ENCODE measurements at places on chromosomes 16 and 17.

GRCh38 chr16:82756283-82756599, 129.5 kb downstream of the CDH13 start:
- no peak for DNase-seq

GRCh38 chr17:28744972-28745785, 1.4 kb downstream of the TRAF4 start:
- DNase-seq, result no peak

- DNase-seq, result no peak
These were observed 12.8 kb upstream of the FAM83G start for GRCh38 chr17:19017401-19017800.

DNA sequence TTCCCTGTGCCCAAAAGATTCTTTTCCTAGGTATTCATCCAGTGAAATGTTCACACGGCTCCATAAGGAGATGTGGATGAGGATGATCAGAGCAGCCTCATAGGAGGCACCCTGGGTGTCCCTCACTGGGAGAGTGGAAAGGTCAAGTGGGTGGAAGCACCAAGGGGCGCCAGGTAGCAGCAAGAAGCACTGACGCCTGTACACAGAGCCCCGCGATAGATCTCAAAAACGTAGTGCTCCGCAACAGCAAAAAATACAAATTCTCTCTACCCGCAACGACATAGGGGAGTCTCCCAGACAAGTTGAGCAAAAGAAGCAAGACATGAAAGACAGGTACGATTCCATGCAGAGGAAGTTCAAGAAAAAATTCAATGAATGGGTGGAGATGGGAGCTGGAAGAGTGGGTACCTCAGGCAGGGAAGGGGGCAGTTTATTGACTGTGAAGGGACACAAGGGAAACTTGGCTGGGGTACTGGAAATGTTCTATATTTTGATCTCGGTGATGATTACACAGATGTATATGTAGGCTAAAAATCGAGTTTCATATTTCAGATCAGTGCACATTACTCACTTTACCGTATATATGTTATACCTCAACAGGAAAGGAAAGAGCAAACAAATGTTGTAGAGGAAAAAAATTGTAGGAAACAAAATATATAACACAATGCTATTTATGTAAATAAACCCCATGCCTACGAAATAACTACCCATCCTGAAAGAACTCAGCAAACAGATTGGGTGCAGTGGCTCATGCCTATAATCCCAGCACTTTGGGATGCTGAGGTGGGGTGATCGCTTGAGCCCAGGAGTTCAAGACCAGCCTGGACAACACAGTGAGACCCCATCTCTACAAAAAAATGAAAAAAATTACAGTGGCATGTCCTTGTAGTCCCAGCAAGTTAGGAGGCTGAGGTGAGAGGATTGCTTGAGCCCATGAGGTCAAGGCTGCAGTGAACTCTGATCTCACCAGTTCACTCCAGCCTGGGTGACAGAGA, 17.8 kb upstream of the ETV4 start:
- no peak for DNase-seq

DNA sequence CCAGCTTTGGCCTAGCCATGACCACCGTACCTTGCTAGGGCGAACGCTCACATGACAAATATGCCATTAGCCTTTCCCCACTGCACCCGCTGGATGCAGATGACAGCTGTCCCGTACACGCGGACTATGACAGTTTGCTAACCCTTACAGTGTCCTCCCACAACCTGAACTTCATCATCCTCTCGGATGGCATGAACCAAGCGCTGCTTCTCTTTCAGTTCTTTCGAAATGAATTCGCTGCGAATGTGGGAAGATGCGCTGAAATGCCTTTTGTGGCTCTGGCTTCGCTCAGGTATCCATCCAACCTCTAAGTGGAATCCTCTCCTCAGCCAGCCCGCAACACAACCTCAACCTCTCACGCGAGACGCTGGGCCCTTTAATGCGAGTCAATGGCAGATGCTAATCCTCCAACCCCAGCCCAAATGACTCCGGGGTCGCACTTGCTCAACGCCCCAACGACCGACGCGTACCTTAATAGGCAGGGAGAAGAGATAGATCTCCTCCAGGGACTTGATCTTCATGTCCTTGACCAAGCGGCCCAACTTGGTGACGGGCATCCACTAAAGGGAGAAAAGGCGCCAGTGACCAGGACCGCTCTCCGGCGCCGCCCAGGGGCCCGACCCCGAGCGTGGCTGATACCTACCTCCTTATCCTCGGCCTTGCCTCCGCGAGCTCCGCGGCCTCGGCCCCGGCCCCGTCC, 670 bp downstream of the RPS2 start:
- peak; percentile 36 for DNase-seq

DNA sequence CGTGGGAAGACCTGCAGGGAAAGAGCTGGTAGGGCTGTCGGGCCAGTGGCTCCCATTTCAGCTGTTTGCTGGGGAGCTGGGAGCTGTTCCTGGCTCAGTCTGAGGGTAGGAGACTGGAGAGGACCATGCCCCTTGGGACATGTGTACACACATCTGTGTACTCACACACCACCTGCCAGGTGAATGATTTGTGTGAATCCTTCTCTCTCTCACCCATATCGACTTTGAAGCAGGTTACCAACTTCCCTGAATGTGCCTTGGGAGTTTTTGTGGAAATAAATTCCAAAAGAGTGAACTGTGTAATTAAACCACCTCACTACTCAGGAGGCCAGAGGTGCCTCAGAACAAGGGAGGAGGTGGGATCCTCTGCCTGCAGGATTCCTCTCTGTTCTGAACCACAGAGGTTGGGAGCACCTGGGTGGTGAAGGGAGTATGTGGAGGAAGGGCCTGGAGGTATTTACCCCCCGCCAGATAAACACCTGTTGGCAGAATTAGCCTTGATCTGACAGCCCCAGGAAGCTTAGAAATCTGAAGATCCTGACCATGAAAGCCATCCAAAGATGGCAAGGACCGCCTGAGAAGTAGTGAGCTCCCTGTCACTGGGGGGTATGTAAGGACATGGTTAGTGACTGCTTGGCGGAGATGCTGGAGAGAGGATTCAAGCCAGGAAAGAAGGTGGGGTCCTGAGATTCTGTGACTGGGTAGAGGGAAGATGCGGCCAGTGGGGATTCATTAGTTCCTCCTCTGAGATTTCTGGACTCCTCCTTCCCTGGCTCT, 3.3 kb downstream of the ABCC3 start:
- DNase-seq, result no peak
